ENCODE measurements at places on chromosomes 5 and 9.

GRCh38 chr9:133811471-133811870, 73.3 kb upstream of the SARDH start:
- no peak for DNase-seq

DNA sequence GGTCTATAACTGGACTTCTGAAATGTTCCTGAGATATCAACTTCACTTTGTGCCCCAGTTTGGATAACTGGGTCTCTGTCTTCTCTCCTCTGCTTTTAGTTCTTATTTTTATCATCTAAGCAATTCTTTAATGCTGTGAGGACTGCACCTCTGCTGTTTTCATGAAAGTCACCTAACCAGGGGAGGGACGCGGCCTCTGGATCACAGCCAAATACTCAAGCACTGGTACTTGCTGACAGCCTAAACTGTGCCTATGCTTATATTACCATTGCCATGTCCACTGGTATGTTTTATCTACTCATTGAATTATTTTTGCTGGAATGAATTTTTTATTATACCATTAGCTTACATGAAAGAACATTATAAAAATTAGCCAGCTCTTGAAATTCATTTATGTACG, 674.0 kb downstream of the DMRTA1 start:
- DNase-seq: no peak

DNA sequence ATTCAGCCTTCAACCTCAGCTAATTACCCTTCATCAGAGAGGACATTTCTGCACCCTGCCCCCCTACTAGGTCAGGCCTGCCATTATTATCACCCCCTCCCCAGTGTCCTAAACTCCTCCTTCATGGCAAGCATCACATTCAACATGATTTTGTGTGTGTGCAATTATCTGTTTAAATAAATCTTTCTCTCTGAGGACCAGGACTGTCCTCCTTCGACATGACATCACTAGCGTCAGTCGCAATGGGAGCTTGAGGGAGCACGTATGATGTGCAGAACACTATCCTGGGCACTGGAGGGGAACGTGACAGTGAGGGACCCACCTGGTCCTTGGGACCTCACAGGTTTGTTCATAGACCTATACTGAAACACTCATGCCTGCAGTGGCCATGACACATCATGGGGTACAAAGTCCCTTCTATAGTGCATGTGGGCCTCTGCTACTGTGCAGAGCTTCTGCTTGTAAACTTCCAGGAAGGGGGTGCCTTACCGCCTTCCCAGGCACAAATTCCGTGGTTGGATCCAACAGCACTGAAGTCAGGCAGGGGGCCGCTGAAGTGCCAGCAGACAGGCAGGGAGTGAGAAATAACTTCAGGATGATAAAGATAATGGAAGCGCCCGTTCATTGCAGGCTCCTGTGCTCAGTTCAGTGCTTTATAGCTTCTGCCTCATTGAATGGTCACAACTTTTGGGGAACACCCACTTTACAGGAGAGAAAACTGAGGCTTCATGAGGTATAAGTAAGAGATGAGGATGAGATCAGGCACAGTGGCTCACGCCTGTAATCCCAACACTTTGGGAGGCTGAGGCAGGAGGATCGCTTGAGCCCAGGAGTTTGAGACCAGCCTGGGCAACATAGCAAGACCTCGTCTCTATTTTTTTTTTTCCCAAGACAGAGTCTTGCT, 36.0 kb upstream of the STXBP1 start:
- DNase-seq: no peak

DNA sequence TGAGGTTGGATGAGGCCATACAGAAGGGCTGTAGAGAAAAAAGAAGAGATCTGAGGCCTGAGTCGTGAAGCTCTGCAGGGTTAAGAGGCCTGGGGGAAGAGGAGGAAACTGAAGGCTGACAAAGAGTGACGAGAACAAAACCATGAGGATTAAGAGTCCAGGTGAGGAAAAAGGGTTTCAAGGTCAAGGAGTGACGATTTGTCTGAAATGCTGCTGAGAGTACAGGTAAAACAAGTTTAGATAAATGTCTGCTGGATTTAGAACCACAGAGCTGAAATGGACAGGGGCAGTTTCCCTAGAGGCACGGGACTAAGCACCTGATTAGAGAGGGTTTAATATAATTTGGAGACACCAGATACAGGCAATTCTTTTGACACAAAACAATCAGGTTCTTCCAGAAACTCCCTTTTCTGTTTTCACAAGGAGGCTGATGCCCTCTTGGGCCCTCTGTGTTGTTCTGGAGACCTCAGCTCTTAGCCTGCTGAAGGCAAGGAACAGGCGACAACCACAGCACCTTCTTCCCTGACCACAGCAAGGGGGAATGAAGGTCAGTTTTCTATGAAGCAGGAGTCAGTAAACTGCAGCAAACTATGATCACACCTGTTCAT, 14.6 kb upstream of the GCNT1 start:
- no peak for DNase-seq

DNA sequence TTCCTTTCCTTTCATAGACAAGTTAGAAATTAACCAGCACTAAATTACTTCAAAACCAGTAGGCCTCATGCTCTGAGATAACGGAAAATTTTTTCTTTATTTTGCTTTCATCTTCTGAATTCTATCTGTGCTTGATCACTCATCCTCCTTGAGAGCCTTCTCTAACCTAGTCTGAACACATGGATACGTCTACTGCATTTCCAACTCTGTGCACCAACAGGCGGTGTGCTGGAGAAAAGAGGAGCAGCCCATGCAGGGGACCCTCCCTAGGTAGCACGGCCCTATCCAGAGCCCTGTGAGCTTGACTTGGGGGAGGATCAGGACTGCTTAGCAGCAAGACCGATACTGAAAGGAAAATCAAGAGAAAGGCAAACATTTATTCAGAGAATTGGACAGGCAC, 149.8 kb downstream of the AUH start:
- peak; percentile 10 for DNase-seq
